ENCODE measurements at places on chromosomes 11 and 22.

GRCh38 chr11:63639199-63639832 lies 25.1 kb upstream of the PLAAT3 start:
- no peak for DNase-seq

DNA sequence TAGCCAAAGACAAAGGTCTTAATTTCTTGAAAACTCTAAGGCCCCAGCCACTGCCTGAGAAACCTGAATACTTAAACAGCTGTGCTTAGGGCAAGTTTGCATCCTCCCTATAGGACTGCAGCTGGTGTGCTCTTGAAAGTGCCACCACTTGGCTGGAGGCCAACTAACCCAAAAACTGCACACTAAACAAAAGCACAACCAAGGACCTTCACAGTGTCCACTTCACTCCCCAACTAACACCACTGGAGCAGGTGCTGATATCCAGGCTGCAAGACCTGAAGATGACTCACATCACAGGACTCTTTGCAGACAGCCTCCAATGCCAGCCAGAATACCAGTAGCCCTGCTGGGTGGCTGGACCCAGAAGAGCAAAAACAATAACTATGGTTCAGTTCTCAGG lies 357.7 kb upstream of the ARHGAP42 start:
- no peak for DNase-seq

DNA sequence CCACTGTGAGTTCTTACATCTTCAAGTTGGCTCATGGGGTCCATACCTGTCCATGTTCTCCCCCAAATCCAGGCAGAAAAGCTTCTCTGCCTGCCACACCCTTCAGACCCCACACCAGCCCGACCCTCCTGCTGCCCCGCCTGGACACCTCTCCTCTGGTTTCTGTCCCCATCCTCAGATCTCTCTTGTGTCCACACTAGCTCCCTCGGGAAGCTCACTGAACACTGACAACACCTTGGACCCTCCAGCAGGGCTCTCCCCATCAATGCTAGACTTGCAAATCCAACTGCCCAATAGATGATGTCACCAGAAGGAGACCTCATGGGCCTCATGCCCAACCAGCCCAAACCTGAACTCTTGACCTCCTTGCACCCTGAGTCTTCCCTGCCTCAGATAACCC lies 2.9 kb downstream of the SCARF2 start:
- DNase-seq: no peak

- DNase-seq: no peak
Measured at GRCh38 chr11:105100981-105101630, 38.5 kb downstream of the CARD18 start.

DNA sequence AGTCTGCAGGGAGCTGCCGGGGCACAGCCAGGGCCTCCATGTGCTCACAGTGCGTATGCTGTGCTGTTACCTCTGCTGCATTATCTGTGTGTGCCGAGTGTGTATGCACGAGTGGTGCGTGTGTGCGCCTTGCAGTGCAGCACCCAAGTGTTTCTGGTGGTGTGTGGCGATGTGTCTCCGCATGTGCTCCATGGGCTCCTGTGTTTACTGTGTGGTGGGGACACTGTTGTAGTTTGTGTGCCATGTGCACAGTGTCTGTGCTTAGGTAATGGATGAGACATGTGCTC lies 31.4 kb downstream of the KCNC1 start:
- no peak for DNase-seq
